Hematopoietic multipotent progenitor cell treated with erythropoietin and hydrocortisone succinate and interleukin-3 and kit ligand, for 4 days (in vitro differentiated cells): ENCODE measurements at places on chromosomes 5 and 9.

DNA sequence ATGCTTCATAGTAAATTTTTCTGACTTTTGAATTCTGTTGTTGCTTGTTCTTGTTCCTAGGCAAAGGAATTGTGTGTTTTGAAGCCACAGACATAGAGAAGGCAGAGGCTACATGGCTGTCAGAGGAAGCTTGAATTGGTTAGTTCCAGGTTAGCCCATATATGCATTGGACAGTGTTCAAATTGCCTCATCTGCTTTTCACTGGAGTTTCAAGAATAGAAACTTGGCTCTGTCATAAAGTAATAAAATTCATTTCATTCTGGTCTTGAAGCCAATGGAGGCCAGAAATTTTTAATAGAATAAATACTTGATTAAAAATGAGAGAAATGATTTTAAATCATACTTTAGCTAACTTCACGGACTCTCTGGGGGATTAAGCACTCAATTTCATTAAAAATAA, 178.0 kb downstream of the YIPF5 start:
- DNase-seq, result no peak

DNA sequence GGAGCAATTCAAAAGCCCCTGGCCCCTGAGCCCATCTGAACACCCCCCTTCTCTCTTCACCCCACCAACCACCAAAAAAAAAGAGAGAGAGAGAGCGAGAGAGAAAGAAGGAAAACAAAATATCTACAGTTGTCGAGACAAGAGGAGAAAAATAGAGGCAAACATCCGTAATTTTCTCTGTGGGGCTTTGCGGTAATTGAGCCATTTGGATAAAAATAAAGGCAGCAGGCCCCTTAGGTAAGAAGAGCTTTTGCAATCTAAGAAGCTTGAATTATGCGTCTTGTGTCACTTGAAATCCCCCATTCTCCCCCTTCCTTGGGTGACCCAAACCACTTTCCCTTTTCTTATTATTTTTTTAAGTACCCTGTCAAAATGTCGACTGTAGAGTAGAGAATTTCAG, 35.5 kb upstream of the FUBP3 start:
- DNase-seq, result no peak

GRCh38 chr9:75087289-75087823, 599 bp downstream of the NMRK1 start:
- peak; percentile 78 for DNase-seq

DNA sequence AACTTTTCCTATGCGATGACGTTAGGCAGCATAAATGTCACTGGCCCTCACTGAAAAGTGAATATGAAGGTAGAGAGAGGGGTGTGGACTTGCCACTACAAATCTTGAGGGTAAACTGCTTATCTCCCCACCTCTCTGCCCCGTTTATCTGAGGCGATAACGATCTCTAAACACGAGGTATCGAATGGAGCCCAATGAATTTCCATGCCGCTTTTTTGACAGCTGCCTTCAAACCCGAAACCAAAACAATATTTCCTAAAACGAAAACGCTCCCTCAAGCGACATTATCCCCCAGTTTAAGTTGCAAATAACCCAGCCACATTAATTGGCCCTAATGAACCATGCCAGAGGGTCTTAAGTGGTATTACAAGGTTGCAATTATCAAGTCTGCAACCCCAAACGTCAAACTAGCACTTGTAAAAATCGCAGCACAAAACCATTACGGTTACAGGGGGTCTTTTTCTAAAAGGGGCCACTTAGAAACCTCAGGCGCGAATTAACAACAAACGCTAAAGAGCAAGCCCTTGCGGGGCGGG, 1.4 kb downstream of the NR3C1 start:
- DNase-seq, result peak; percentile 20

DNA sequence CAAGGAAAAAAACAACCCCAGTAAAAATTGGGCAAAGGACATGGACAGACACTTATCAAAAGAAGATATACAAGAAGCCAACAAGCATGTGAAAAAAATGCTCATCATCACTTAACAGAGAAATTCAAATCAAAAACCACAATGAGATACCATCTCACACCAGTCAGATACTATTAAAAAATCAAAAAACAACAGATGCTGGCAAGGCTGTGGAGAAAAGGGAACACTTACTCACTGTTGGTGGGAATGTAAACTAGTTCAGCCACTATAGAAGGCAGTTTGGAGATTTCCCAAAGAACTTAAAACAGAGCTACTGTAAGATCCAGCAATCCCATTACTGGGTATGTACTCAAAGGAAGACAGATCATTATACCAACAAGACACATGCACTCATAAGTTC, 157.4 kb downstream of the EDIL3 start:
- DNase-seq, result no peak

GRCh38 chr5:10735569-10736276, 25.3 kb downstream of the DAP start:
- DNase-seq, result peak; percentile 72

GRCh38 chr9:137128862-137129455, 10.0 kb upstream of the GRIN1 start:
- peak; percentile 41 for DNase-seq

- no peak for DNase-seq
Observed at GRCh38 chr5:128645581-128645980, 107.5 kb upstream of the FBN2 start.

GRCh38 chr9:106143781-106144180, 449.4 kb downstream of the TMEM38B start:
- no peak for DNase-seq

DNA sequence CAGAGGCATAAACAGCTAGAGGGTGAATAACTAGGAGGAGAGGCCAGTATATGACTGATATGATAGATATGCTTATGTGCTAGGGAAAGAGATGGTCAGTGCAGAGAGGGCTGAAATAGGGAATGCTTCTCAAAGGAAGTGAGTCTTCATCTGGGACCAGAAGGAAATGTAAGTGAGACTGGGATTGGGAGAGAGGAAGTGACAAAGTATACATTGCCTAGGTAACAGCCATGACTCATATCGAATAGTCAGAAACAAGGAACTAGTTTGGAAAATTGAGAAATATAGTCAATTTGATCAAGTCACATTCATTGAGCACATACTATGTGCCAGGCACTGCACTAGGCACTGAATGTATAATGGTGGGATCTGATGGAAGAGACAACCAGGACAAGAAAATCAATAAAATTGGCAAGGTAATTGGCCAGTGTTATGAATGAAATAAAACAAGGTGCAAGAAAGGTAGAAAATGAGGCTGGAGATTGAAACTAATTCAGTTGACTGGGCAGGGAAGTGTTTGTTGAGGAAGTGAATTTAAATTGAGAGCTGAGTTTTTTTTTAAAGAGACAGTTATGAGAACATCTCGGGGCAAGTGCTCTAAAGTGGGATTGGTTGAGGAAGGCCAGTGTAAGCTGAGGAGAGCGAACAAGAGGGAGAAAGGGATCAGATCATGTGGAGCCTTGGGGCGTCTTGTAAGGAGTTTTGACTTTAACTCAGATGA, 4.3 kb downstream of the ERAP2 start:
- DNase-seq, result no peak

- DNase-seq, result peak; percentile 31
Observed at GRCh38 chr5:26691486-26691885, 346.9 kb downstream of the CDH9 start.

DNA sequence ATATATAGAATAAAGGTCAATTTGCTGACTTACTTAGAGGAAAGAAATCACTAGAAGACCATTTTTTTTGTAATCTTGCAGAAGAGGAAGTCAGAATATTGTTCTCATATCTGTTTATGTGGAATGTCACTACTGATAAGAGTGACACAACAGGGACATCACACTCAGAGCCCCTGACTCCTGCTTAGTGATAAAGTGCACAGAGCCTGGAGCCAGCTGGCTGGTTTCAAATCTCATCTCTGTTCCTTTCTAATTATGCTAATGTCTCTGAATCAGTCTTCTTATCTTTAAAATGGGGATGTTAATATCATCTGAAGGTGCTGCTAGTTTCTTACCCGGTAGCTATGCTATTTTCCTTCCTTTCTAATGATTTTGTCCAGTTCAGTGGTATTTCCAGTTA, 58.6 kb upstream of the LIFR start:
- no peak for DNase-seq

DNA sequence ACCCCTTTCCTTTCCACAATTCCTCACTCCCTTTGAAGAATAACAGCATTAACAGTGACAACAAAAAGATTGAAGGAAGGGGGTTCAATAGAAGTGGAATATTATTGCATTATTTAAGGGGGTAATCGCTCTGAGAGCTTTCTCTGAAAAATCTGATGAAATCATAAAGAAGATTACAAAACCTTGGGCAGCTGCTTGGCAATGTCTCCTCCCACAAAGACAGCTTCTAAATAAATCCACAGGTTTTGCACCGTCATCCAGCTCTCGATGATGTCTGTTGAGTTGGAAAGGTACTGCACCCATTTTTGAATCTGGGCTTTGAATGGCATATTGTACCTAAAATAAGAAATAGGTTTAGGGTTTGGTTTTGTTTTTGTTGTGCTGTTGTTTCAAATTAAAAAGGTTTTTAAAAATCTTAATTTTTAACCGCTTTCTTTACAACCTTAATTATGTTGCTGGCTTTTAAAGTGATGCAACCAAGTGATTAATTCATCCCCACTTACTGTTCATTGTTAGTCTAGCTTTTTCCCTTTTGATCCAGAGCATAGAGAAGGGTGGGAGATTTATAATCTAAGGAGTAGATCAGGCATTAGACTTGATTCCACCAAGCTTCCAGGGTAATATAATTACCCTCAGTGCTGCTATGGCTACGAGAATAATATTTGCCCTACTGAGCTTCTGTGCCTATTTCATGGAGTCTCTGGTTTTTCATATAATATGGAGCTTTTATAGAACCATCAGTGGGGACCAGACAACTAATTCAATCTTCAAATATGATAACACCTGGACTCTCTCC, 85.0 kb downstream of the DNAH5 start:
- DNase-seq, result peak; percentile 2

DNA sequence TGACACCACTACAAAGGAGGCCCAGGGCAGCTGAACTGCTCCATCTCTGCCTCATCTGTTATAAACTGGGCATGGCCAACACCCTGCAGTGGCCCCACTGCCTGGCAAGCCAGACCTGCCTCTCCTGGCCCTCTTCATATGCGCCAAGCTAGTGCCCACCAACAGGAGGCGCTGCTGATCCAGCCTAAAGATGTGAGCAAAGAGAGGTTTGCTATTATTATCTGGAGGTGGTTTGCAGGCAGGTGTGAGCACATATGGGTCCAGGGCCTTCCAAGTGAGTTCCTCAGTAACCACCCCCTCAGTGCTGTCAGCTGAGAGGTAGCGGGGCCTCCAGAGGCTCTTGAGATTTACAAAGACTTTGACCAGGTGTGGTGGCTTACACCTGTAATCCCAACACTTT, 232.2 kb downstream of the SYK start:
- DNase-seq, result peak; percentile 60

GRCh38 chr9:2966565-2967300, 122.8 kb upstream of the PUM3 start:
- no peak for DNase-seq

DNA sequence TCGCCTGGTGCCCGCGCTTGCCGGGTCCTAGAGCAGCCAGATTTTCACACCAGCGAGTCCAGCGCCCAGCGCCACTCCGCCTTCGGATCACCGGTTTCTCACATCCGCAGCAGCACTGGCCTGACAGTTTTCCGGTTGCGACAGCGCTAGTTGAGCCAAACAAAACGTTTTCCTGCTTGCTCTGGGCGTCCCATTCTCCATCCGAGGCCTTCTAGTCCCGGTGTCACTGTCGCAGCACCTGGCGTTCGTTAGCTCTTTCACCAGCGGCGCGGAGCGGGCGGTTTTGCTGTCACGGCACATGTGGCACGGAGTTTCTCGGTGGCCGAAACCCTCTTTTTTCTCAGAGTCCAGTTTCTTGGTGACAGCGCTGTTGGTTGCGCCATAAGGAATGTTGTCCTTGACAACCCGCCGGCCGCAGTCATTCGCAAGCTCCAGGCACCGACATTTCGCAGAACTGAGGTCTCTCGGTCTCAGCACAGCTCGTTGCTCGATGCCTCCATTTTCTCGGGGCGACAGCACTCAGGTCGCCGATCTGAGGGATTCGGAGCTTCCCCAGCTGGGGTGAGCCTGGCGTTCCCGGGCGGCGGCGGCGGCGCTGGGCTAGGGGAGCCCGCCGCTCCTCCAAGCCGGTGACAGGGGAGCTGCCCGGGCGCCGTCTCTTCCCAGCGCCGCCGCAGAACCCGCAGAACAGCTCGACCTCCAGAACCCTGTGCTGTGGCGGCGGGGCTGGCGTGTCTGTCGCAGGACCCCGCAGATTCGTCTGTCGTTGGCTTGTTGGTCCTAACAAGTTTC, 47.8 kb downstream of the ANXA2R start:
- DNase-seq, result peak; percentile 96

DNA sequence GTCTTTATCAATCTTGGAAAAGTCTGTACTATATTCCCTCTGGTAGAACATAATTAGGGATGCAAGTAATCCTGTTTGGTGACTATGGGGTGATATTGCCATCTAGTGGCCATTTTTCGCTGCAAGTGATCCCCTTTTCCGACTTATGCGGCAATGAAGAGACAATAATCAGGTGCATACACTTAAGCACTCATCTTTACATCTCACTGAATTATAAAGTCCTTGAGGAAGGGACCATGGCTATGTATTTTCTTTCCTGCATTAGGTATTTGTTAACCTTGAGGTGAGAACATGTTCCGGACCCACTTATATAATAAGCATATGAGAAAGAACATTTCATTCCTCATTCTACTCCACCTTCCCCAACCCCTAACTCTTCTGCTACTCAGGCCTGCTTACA, 19.6 kb upstream of the LIX1 start:
- peak; percentile 79 for DNase-seq

GRCh38 chr5:105730982-105731381, 1939.8 kb downstream of the EFNA5 start:
- DNase-seq, result no peak

GRCh38 chr5:158810615-158811014, 289.1 kb downstream of the EBF1 start:
- no peak for DNase-seq

DNA sequence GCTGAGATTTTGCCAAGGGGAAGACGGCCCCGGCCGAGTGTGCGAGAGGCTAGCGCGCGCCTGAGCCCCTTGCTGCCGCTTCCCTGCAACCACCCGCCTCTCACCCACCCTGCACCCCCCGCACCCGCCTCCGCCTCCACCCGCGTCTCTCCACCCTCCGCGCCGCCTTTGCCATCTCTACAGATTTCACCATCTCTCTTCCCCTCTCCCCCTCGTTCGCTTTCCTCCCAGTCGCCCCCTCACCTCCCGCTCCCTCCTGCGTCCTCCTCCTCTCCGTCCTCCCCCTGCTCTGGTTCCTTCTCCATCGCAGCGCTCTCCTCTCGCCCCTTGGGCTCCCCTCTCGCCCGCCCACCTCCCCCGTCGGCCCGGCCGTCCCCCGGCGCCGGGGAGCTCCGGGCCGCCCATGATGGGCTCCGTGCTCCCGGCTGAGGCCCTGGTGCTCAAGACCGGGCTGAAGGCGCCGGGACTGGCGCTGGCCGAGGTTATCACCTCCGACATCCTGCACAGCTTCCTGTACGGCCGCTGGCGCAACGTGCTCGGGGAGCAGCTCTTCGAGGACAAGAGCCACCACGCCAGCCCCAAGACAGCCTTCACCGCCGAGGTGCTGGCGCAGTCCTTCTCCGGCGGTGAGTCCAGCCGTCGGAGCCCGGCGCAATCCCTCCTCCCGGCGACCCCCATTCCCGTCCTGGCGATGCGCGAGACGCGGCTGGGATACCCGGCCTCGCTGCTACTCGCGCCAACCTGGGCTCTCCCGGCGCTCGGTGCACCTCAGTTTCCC, at the start of gene PRDM12:
TSS of gene PRDM12 (plus strand) at position 344 of the 778 bp plus-strand sequence. CDS start at position 404, 60 bp downstream.
- DNase-seq, result peak; percentile 68
